ENCODE measurements at places on chromosomes 2 and 18. TPM values are rescaled to one million over a fixed set of nuclear protein-coding genes. Genes with fewer than 3 reads are reported as not detected.

DNA sequence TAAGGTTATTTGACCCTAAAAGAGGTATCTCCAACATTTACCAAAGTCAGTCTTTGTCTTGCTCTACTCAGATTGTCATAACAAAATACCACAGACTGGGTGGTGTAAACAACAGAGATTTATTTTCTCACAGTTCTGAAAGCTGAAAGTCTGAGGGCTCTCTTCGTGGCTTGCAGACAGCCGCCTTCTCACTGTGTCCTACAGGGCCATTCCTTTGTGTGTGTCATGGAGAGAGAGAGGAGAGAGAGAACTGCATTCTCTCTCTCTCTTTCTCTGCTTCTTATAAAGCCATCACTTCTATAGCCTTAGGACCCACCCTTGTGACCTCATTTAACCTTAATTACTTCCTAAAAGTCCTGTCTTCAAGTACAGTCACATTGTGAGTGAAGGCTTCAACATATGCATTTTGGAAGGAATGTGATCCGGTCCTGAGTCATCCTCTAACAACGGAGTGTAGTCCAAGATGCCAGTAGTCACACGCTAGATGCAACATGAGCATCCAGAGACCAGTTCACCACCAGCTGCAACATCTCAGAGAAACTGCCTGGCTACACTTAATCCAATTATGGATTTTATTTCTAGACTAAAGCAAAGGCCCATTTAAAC is 130.2 kb downstream of the CD226 start:
- DNase-seq, result no peak

DNA sequence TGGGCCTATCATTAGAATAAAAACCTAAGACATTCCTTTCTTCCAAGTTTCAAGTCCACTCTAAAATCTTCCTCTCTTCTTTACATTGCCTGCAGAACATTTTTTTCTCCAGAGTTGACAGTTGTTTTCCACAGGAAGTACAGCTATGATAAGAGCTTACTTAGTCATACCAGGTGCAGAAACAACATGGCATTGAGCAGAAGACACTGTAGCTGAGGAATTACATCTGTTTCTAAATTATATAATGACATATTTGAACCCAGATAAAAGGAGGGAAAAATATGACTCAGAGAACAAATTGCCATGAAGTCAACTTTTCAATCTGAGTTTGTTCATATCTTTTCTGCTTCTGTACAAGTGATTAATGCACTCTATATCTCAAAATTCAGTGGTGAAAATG is 30.2 kb downstream of the CMPK2 start:
- DNase-seq, result no peak

DNA sequence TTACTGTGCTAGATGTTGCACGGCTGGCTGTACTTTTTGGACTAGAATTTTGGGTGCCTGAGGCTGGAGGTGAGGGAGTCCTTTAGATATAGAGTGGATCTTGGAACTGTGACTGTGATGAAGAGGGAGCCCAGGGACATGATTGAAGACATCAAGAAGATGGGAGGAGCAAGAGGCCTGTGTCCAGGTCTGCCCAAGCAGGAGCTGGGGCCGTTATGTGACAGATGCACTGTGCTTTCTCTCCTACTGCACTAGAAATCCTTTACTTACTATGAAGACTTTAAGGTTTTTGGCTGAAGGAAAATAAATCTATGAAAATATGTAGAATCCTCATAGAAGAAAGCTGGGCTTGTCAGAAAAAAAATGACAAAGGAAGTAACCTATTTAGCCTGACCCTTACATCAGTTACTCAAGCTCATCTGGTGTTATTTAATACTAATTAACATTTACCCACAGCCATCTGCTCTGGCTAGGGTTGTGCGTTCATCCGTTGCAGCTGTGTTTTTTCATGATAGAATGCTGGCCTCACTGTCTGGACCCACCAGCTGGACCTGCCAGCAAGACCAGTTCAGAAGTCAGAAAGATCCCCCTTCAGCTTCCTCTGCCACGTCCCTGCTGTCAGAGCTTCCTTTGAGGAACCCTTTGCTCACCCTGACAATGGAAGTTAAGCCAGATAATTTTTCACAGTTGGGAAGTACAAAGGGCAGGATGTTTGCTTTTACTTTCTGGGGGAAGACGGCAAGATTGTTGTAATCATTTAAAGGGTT is 16.7 kb downstream of the TSN start:
- no peak for DNase-seq

DNA sequence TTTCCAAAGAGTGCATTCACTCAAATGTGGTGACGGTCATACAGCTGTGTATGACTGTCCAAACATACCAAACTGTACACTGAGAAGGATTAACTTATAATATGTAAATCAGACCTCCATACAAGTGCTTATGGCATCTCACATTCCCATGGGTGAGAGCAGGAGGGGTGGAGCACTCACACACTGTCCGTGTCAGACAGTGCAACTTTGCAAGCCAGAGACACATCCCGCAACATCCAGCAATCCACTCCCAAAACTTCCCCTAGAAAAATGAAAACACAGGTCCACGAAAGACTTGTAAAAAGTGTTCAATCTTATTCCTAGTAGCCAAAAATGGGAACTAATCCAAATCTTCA is 36.4 kb downstream of the FAM168B start:
- DNase-seq, result no peak

Gene GLB1L
- 13.1 TPM for total RNA-seq

Gene TACR1
- total RNA-seq, result 5.7 TPM
